M059J (cell line): ENCODE measurements at places on chromosomes 5 and 9.

DNA sequence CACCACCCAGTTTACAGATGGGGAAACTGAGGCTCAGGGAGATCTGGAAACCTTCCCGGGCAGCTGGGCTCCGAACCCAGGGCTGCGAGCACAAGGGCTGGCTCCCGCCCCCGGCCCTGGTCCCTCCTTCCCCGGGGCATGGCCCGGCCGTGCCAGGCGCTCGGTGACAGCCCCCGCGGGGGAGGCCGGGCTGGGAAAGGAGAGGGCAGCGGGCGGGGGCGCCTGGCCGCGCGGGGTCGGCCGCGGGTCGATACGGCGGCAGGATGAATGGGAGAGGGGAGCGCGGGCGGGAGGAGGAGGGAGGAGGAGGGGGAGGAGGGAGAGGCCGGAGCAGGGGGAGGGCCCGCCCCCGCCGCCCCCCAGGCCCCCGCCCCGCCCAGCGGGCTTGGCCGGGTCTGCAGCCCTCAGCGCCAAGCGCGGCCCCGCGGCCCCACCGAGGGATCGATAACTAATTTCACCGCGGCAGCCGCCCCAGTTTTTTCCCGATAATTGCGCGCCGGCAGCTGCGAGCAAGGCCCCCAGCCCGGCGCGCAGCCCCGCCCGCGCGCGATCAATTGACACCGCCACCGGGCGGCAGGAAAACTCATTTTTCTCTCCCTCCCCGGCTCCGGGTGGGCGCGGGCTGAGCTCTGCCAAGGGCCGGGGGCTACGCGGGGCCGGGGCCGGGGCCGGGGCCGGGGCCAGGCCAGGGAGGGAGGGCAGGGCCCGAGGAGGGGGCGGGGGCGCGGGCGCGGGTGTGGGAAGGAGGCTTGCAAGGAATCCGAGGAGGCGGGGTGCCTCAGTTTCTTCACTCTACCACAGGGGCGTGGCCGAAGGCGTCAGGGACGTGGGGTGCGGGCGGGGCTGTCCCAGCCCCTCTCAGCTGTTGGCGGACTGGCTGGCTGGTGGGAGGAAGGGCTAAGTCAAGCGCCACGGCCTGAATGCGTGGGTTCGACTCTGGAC is 52.1 kb downstream of the C9orf50 start:
- DNase-seq, result peak; percentile 56

DNA sequence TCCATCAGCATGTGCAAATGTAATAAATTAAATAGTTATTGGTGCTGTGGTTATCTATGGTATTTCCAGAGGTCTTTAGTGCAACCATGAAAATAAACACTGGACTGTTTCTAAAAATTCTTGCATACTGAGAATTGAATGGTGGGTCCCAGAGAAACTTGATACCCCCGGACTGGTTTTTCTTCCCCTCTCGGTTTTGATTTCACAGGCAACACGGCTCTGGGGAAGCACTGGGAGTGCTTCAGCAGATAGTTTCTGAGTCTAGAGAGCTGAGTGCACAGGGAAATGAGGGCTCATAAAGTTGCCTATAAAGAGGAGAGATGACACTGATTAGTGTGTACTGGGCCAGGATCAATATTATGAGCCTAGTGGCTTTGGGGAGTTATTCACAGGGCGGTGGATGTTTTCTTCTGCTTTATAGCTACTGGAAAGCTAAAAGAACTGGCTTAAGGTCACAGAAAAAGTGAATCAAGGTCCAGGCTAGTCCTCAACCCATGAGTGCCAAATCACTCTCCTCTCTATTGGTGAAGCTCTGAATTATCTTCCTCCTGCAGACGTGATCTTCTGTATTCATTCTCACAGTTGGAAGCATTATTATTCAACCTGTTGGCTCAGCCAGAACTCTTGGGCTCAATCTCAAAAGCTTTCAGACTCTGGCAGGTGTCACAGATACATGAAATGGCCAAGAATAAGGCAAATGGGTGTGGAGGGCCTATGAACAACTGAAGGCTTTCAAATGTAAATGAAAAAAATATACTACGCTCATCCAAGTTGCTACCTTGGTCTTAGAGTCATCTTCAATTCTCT is 170.2 kb upstream of the HMHB1 start:
- DNase-seq, result peak; percentile 79

DNA sequence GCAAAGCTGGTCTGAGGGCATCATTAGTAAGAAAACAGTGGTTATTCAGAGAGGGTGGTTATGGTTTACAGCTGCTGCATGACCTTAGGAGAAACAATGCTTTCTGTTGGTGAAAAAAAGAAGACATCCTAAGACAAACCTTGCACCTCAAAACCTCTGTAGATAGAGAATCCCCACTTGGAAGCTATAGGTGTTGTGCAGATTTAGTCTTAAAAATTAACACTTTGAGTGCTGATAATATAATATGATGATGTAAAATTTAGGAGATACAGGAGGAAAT is 1.4 kb upstream of the PTTG1 start:
- DNase-seq, result no peak

DNA sequence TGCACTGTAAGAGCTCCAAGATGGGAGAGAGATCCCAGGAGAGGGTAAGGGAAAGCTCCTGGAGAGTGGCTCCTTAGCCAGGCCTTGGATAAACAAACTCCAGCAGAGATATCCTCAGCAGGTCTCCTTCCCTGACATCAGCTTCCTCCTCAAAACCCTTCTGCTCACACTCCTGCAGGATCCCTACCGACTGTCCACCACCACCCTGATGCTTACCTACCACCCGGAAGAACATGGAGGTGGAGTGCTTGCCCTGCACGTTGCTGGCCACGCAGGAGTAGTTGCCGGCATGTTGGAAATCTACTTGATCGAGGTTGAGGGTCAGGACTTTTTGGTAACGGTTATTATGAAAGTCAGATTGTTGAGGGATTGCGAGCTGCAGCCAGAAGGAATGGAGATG is 9.3 kb downstream of the CSF1R start:
- no peak for DNase-seq

- DNase-seq, result no peak
These were observed 106.2 kb upstream of the EMB start for GRCh38 chr5:50547303-50547702.

GRCh38 chr9:91580136-91580535 is 156.5 kb upstream of the NFIL3 start:
- peak; percentile 74 for DNase-seq

- no peak for DNase-seq
These were observed 933.8 kb upstream of the DMAC1 start for GRCh38 chr9:8733131-8733954.

DNA sequence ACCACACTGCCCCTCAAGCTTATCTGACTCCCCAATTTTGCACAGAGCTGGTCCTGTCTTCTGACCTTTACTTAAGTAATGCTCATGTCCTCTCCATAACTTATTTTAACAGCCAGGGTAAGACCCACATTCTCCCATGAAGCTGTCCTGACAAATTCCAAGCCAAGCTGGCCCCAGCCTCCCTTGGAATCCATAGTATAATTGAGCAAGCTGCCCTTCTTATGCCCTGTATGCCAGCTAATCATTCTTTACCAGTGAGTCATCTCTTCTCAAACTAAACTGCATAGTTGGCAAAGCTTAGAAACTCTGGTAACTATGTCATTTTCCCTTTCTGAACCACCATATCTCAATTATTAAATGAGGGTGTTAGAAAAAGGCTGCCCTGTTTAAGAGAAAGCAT is 92.4 kb downstream of the NFIB start:
- DNase-seq, result peak; percentile 95

DNA sequence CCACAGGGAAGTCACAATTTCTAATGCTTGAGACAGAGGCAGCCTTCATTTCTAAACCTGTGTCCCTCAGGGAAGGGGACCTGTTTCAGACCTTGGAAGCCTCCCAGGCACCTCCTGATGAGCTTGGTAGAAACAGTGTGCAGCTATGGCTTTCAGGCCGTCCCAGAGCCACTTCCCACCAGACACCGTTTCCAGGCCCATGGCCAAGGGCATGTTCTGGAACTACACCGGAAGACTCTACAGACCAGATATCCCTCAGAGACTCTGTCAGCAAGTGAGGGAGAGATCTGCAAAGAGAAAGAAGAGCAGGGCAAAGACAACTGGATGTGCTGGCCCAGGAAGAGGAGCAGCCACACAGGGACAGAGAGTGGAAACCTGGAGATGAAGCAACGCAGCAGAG is 82.2 kb upstream of the HSPA9 start:
- no peak for DNase-seq

GRCh38 chr9:132077881-132078698 is 1.6 kb downstream of the MED27 start:
- peak; percentile 69 for DNase-seq

DNA sequence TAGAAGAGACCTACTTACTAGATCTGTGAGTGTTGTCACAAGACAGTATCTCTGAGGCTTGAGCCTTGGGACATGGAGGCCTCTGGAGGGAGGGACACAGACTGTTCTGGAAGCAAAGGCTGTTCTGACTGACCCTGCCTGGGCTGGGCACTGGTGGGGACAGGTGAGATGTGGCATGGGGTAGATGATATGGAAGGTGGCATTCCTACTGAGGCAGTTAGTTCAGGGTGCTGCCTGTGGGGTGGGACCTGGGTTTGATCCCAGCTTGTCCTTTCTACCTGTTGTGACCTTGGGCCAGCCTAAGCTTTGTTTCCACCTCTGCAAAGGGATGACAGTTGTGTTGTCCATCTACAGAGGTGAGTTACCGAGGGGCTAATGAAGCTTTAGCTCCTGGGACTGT is 140.2 kb downstream of the C9orf50 start:
- no peak for DNase-seq

DNA sequence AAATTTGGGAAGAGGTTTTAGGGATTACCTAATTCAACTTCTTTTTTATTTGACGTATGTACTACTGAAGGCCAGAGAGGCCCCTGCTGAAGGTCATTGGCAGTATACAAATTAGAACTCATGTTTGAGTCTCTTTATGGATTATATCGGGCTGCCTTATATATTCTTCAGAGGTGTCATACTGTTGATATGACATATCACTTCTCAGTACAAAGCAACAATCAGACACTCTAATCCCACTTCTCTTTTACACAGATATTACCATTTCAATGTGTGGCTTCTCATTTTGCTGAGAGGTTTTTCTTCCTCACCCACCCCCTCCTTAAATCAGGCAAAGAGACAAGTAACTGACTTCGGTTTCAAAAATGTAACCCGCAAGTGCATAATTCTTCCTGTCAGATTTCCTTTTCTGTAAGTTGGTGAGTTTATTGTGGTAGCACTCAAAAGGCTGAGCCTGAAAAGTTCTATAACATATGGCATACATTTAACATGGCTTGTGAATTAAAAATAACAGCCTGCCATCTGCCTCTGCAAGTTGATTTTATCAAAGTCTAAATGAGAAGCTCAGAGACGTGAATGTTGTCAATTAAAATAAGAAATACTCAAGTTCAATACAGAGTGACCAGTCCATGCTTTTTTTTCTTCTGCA is 163.6 kb upstream of the RORB start:
- no peak for DNase-seq

- no peak for DNase-seq
These were observed 3.9 kb upstream of the HK3 start for GRCh38 chr5:176902911-176903664.

GRCh38 chr9:17730899-17731298 is 152.0 kb downstream of the SH3GL2 start:
- no peak for DNase-seq

DNA sequence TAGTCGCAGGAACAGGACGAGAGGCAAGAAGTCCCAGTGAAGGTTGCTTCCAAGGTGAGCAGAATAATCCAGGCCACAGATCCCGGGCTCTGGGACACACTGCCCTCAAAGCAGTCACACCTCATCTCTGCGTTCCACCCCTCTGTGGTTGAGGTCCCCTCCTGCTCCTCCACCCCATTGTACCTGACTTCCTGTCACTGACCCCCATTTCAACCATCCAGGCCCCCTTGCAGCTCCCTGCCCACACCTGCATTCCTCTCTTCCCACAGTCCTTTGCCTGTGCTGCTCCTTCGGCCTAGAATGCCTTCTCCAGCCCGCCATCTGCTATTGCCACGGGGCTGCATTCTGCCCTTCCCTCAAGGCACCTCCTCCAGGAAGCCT is 73.5 kb downstream of the PAX5 start:
- no peak for DNase-seq

DNA sequence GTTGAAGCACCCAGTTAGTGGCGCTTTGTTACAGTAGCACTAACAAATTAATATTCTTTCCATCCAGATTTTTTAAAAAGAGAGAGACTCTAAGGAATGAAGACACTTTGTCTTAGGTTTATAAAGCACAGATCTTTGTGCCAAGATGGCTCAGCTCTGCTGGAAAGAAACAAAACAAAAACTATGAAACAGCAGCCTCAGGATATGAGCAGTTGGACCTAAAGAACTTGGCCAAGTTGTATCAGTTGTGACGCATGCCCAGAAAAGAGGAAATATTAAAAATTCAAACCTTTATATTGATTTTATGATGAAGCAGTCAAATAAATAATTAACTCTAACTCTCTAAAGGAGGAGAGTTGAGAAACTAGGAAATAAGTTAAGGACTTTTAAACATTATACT is 427.2 kb downstream of the SPOCK1 start:
- DNase-seq, result no peak

DNA sequence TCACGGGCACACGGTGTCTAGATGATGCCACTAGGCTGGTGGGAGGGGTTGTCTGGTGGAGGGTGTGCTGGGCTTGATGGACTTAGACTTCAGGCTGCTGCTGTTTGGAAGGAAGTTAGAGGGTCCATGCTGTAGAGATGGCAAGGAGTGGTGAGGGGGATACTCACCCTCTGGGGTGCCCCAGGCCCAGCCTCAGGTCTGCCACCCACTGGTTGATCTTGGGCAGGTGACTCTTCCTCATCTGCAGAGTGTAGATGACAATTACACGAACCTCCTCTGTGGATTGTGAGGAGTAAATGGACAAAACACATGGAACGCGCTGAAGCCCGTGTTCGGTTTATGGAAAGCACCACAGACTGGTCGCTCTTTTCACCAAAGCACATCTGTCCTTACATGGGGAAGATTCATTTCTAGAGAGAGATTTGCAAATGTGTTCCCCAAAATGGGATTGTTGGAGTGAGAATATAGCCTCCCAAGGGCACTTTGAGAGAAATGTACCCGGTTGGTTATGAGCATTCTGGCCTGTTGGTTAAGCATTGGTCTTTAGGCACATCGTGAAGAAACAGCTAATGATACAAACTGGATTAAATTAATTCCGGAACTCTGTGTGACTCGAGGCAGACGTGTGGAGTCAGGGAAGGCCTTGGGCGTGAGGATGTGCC is 58.2 kb downstream of the ZNF618 start:
- no peak for DNase-seq

DNA sequence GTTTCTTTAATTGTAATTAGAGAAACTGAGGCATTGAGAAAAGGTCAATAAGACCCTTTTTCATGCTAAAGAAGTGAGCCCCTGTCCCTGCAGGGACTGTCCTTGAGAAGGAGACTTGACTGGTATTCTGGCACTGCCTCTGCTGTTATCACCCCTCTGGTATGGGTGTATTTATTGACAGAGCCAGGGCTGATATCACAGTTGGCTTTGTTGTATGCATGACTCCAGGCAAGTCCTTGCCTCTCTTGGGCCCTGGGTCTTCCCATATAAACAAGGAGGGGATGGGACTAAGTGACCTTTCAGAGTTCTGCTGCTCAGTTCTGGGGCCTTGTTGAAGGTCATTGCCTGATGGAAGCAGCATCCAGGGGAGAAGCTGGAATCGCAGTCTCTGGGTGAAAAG is 71.8 kb upstream of the PPARGC1B start:
- DNase-seq, result no peak

- no peak for DNase-seq
These were observed 218.2 kb upstream of the NUDT12 start for GRCh38 chr5:103780794-103781193.

GRCh38 chr5:132790201-132790865 is 13.3 kb upstream of the SEPTIN8 start:
- no peak for DNase-seq

GRCh38 chr9:129547869-129548570 is 72.9 kb downstream of the C9orf50 start:
- no peak for DNase-seq
